ENCODE measurements at places on chromosomes 3 and 15.

DNA sequence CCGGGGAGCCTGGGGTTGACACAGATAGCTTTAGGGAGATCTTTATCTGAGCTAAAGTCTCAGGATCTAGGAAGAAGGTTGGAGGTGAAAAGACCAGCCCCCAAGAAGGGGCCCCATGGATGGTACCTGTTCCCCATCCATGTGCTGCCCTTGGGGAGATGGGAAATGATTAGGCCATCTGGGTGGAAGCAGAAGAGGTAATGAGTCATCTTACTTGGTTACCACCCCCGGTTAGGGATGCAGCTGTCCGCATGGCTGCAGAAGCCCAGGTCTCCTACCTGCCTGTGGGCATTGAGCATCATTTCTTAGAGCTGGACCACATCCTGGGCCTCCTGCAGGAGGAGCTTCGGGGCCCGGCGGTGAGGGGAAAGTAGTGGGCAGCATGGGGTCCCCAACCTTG lies 3.1 kb upstream of the CPLX3 start:
- no peak for DNase-seq

DNA sequence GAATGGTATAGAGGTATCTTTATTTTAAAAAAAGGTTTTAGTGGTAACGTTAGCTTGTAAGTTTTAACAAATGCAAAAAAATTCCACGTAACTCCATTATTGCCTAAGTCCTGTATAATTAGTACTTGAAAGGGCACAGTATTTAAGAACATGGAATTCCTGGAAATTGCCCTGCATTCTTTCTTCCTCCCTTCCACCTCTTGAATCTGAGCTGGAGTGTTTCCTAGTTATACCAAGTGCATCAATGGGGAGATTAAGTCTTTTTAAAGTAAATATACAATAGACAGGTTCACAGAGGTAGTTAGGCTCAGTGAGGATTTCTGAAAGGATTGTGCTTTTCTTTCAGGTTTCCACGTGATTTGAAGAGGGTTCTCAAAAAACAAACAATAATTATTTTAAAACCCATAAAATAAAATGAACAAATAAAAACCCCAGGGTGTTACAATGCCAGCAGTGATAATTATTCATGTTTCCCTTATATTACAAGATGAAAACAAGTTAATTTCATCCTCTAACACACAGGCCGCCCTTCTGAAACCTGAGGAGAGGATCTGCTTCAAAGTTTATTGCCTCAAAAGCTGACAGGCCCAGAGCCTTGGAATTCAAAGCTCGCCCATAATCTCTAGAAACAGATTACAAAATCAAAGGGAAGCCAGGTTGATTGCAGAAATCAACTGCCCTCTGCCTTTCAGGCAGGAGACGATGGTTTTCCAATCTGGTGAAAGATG lies 128.8 kb upstream of the LMOD3 start:
- DNase-seq, result no peak

GRCh38 chr3:106317141-106318055 lies 448.6 kb upstream of the CBLB start:
- no peak for DNase-seq

DNA sequence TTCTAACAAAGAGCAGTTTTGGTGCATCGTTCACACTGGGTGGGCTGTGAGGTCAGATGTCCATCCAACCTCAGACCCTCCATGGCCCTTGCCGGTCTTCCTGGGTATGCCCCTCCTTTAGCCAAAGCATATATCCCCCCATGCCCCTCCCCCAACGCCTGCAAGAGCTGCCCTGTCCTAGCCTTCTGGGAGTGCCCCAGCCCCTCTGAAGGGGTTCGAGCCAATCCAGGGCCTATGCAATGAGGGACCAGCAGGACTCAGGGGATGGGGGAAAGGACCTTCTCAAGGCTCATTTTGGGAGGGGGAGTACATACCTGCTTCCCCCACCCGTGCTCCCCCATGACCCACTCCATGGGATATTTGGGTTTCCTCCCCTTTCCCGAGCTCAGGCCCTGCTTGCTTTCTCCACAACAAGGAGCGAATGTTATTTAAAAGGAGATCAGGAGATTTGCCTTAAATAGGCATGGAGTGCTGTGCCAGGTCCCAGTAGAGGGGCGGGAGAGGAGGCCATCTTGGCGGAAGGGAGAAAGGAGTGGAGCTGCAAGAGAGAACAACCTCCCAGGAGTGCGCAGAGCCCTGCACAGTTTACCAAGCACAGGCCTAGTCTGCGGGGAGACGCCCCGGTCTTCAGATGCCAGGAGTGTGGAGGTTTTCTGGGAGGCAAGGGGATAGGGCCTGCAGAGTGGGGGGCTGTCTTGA lies 18.2 kb downstream of the PIF1 start:
- no peak for DNase-seq

- DNase-seq, result no peak
Observed at GRCh38 chr3:125057186-125057850, 1.5 kb upstream of the HEG1 start.

DNA sequence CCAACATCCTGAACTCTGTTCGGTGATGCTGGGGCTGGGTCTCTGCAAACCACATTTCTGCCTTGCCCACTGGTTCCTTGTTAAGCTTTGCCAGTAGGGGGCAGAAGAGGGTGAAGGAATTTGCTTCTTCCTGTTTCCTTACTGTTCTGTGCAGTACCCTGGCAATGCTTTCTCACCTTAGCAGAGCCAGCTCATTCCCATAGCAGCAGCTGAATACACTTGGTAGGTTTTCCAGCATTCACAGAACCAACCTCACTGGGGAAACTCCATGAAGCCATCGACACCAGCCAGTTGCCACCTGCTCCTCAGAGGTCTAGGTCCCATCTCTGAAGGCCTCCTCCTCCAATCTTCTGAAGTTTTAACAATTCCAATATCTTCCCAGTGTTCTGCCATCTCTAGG lies 308.4 kb downstream of the PDCD6IP start:
- DNase-seq, result peak; percentile 74

- DNase-seq, result no peak
Observed at GRCh38 chr15:29688506-29689286, 133.6 kb downstream of the TJP1 start.

- no peak for DNase-seq
Observed at GRCh38 chr3:42988566-42988965, 9.5 kb downstream of the GASK1A start.

GRCh38 chr3:124172816-124173215 lies 180.9 kb upstream of the ROPN1 start:
- no peak for DNase-seq

DNA sequence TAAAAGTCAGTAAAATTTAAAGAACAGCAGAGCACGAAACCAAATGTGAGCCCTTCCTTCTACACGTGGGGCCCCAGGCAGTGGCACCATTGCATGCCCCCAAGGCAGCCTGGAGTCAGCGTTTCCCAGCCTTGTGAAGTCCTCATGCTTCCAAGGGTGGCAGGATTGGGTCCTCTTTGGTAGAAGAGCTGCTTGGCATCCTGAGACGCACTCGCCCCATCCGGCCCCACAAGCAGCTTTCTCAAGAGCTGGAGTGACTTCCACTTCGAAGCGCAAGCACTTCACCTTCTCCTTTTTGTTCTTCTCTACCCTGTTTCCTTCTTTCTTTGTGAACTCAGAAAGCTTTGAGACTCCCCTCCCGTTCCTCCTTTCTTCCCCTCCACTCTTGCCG lies 34.7 kb downstream of the ZNF710 start:
- peak; percentile 46 for DNase-seq

GRCh38 chr15:65092911-65093792 lies 16.6 kb downstream of the KBTBD13 start:
- no peak for DNase-seq

GRCh38 chr15:70008697-70009290 lies 88.9 kb downstream of the TLE3 start:
- DNase-seq, result no peak

DNA sequence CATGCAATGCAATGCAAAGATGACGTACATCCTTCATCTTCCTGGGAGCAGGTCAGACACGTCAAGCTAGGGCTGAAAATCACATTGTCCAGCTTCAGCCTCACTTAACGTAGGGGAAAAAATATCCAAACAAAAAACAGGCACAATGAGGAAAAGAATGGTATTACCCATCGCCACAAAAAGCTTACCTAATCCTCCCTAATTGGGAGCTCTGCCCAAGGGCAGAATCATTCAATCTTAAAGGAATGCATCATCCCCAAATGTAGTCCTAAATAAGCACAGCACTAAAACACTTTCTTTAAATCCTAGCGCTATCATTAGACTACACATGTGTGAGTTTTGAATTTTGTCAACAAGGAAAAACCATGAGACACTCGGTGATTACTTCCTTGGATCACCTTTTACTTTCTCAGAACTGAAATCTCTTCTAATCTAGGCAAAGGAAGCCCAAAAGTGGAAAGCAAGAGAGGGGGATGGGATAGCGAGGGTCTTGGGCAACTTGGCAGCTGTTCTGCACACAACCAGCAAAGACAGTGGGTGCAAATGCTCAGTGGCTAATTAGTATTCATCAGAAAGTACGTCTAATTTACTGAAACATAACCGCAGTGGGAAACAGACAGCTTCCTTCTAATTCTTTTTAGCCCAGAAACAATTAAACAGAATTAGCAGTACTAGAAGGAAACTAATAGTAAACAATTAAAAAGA lies 87.4 kb downstream of the ADAMTS9 start:
- DNase-seq, result no peak

- DNase-seq, result no peak
Observed at GRCh38 chr3:106172101-106172500, 303.3 kb upstream of the CBLB start.

GRCh38 chr3:76789237-76789636 lies 250.7 kb upstream of the ROBO2 start:
- DNase-seq, result no peak

GRCh38 chr3:107985496-107985895 lies 105.3 kb downstream of the CD47 start:
- DNase-seq, result peak; percentile 24

- no peak for DNase-seq
Observed at GRCh38 chr3:142645236-142645793, 49.1 kb downstream of the PLS1 start.
